ENCODE measurements at places on chromosomes 1 and 21.

DNA sequence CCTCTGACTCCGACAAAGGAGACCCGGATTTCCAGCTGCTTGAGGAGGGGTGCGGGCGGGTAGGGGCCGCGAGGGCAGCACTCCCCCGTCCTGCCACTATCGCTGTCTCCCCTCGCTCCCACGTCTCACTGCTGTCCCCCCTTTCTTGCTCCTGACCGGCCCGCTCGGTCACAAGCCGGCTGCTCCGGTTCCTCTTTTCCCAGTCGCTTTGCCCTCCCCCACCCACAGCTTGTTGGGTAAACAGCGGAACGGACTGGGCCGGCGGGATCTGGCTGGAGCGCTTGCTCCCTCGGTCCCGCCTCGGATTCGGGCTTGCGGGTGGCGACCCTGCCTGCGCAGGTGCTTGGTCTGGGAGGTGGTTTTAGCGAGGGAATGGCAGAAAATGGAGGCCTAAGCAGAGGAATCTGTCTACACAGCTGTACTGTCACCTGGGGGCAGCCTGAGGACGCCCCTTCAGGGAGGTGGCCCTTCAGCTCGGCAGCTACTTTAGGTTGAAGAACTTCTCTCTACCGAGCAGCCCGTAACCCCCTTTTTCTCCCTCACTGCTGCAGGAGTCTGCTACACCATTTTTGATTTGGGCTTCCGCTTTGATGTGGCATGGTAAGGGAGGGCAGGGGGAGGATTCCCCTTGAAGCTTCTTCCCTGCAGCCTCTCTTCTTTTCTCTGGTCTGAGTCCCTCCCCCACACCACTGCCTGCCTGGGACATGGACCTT lies 645 bp downstream of the ATP6V0B start:
- DNase-seq = peak; percentile 68

GRCh38 chr21:38765056-38765455 lies 40.7 kb upstream of the ETS2 start:
- no peak for DNase-seq

GRCh38 chr1:217140041-217140901 lies 417.0 kb upstream of the ESRRG start:
- no peak for DNase-seq

DNA sequence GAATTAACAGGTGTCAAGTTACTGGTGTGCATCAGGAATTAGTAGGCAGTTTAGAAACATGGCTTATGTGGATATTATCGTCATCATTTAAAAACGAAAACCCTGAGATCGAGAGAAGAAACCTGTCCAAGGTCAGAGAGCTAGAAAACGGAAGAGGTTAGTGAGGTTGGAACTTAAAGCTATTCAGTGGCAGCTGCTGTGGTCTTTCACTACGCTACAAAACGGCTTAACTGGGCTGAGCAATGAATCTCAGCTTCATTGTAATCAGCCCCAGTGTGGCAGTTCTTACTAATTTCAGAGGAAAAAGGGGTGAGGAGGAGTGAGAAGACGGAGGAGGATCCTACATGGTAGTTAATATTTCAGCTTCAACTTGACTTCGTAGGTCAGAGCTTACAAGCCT lies 77.9 kb downstream of the DAB1 start:
- DNase-seq = no peak

GRCh38 chr1:202143768-202144401 lies 652 bp downstream of the ARL8A start:
- DNase-seq = peak; percentile 60

DNA sequence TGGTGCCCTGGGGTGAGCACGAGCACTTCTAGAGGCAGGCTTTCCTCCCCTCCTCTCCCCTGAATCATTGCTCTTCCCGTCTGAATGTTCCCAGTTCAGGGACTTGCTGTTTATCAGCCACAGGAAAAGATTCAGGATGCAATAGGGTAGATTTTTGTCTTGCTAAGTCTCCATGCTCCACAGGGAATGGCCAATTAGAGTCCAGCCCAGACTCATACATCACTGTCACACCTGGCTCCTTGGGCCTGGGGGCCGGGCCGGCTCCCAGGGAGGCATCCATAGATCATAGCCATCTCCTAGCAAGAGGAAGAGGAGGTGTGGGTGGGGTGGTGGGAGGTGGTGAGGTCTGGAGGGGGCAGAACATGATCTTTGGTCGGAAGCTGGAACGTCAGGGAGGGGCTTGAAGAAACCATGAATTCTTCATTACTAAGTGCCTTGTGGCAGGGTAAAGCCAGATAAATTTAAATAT lies 83.4 kb downstream of the LRRN2 start:
- no peak for DNase-seq

DNA sequence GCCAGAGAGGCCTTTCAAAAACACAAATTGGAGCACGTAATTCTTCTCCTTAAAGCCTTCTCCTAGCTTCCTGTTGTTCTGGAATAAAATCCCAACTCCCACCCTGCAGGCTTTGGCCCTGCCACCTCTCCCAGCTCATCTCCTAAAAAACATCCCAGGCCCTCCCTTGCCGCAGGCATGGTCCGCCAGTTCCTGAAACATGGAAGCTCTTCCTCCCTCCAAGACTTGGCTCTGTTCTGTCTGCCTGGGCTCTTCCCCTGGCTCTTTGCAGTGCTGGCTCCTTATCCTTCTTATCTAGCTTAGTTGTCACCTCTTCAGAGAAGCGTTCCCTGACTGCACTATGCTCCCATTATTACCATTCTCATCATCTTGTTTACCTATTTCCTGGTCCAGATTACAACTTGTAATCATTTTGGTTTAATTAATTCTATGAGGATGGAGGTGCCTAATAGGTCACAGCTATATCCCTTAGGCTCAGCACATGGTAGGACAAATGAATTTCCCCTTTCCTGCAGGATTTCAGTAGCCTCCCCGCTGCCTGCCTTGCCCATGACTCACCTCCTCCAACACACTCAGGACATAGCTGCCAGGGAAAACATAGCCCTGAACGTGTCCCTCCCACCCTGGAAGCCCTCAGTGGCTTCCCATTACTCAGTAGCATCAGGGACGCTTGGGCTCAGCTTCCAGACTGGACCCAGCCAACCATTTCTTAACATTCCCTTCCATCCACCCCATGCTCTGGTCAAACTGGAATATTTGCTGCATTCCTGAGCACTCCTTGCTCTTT lies 15.7 kb upstream of the IGSF21 start:
- DNase-seq = no peak

Data from frontal cortex (tissue), 4 donors.